ENCODE measurements at places on chromosomes 7 and 10.

GRCh38 chr7:1942243-1942940 lies 272.3 kb downstream of the ELFN1 start:
- no peak for DNase-seq

- DNase-seq, result no peak
Observed at GRCh38 chr7:80131675-80132435, 2.8 kb upstream of the GNAI1 start.

GRCh38 chr10:97372233-97372875 lies 28.8 kb downstream of the RRP12 start:
- no peak for DNase-seq

DNA sequence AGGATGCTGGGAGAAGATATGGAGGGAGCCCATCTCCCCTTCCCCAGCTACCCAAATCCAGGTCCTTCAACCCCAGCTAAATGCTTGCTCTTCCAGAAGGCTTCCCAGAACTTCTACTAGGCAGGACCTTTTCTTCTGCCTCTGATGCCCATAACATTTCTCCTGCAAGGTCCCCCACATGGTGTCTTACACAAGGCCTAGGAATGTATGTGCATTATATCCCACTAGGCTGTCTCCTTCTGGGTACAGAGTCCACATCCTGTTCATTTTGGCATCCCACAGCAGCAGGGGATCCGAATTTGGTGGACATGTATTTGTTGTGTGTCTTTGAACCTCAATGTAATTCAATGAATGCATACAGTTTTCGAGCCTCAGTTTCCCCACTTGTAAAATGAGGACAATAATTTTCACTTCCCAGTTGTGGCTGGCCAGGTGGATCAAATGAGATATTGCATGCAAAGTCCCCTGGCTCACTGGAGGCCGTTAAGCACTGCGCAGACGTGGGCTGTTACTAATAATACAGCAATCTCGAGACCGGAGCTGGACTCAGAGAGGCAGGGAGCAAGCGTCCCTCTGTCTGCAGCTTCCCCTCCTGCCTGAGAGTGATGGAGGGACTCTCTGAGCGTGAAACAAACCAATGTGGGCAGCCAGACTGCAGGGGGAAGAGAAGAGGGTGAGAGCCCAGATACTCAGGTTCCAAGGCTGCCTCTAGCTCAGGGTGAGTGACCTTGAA lies 18.6 kb upstream of the YWHAG start:
- DNase-seq, result no peak

DNA sequence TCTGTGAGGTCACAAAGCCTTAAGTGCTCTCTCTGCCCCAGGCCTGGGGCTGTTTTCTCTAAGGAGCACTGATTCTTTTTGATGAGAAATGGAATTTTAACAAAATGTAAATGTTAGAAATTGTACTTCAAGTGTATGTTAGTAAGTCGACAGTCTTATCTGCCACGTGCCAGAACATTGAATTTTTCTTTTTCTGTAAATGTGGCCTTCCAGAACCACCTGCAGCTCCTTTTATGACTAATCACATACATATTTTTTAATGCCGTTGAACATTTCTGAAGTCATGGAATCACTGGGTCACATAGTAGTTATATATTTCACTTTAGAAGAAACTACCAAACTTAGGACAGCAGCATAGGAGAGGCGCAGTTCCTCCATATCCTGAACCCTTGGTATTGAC lies 38.0 kb downstream of the UBE3C start:
- DNase-seq, result no peak

GRCh38 chr7:105688617-105689016 lies 107.3 kb upstream of the EFCAB10 start:
- no peak for DNase-seq

DNA sequence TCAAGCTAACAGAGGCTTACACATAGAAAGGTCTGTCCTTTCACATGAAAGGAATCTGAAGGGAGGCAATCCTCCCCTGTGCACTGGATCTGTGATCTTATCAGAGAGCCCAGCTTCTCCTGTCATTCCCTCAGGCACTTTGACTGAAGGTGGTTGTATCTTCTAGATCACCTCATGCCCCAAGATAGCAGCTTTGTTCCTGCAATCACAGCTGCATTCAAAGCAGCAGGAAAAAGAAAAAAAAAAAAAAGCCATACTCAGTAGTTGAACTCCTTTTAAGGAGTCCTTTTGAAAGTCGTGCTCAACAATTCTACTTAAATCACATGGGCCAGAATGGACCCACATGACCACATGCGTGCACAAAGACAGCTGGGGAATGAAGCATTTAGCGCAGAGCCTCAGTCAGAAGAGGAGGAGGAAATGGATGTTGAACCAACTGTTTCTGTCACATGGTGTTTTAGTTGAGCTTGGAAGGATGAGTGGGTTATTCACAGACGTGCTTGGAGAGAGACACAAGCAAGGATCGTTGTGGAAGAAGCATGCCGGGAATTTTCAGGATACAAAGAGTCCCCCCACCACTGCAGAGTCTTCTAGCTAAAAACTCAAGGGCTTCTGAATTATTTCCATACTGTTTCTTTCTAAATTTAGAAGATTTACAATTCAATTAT lies 13.0 kb upstream of the PFKP start:
- no peak for DNase-seq

DNA sequence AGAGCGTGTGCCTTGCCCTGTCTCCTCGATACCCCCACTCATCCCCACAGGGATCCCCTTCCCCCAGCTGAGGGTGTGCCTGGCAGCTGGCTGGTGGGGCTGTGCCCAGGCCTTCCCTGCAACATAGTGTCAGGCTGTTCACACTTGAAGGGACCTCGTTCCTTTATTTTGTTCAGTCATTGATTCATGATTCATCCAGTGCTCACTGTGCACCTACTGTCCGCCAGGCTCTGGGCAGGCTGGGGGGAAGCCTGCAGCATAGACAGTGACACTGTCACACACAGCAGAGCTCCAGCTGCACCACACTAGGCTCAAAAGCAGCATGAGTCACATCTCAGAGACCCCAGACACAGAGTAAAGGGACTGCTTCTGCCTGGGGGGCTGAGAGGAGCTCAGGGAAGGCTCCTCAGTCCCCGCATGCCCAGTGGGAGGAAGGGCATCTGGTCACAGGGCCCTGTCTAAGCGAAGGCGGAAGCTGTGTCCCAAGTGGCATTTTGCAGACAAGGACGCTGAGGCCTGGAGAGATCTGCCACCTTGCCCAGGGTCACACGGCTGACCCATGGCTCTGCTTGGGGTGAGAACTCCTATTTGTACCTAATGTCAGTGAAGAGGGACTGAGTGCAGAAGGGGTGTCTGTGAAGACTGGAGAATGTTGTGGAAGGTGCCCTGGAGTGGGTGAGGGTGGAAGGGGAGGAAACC lies 27.9 kb downstream of the CDH23 start:
- no peak for DNase-seq

DNA sequence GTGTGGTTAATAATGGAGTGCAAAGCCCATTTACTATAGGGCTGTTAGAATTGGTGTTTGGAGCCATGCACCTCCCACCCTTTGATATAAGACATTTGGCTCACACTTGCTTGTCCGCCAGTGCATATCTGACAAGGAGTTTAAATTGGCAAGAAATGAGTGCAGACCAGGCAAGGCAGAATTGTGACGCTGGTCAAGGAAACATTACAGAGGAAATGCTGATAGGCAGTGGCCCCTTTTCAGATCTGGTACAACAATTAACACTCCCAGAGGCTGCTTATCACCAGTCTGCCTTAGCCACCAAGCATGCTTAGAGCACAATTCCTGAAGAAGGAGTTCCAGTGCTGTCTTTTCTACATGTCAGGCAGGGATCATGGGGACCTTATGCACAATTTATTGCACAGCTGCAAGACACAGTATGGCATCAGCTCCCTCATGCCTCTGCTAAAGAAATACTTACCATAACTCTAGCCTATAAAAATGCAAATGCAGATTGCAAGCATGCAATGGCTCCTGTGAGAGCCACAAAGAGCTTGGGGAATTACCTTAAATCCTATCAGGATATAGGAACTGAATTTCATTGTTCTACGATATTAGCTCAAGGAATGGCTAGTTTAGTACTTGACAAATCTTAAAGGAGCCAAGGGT lies 35.2 kb downstream of the OR13A1 start:
- no peak for DNase-seq

GRCh38 chr7:48035967-48036478 lies 680 bp downstream of the C7orf57 start:
- no peak for DNase-seq

GRCh38 chr10:12186323-12186722 lies 9.4 kb downstream of the NUDT5 start:
- DNase-seq, result no peak

- DNase-seq, result no peak
Observed at GRCh38 chr7:43351683-43352082, 231.2 kb upstream of the STK17A start.

DNA sequence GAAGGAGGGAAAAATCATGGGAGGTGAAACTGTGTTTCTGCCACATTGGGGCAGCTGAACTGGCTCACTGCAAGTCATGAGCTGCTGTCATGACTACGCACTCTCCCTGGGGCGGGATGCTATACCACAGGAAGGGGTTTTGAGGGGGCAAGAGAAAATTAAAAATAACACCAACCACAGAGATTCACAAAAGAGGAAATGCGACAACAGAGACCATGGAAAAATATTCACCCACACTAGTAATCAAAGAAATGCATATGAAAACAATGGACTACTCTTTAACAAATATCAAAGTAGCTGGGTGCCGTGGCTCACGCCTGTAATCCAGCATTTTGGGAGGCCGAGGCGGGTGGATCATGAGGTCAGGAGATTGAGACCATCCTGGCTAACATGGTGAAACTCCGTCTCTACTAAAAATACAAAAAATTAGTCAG lies 65.2 kb upstream of the TM9SF3 start:
- peak; percentile 76 for DNase-seq

- no peak for DNase-seq
Observed at GRCh38 chr10:11153245-11153644, 135.6 kb downstream of the CELF2 start.

GRCh38 chr7:151706277-151707104 lies 170.4 kb downstream of the PRKAG2 start:
- DNase-seq, result no peak

- no peak for DNase-seq
Observed at GRCh38 chr10:29820890-29821461, 186.2 kb upstream of the SVIL start.

DNA sequence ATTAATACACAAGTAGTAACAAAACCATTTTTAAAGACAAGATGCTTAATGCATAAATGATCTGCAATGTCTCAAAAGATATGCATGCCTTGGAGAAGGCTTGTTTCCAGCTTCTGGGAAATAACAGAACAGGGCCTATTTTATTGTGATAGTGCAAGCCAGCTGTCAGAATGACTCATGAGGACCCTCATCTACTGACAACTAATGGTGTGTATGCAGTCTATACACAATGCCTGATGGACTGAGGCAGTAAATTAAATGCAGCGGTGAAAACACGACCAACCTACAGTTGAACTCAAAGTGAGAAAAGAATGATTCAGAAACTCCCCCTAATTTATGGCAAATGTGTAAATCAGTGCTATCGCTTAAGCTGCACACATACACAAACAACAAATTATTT lies 46.3 kb downstream of the VPS41 start:
- no peak for DNase-seq

- DNase-seq, result no peak
Observed at GRCh38 chr10:62426086-62426485, 51.9 kb downstream of the ZNF365 start.

DNA sequence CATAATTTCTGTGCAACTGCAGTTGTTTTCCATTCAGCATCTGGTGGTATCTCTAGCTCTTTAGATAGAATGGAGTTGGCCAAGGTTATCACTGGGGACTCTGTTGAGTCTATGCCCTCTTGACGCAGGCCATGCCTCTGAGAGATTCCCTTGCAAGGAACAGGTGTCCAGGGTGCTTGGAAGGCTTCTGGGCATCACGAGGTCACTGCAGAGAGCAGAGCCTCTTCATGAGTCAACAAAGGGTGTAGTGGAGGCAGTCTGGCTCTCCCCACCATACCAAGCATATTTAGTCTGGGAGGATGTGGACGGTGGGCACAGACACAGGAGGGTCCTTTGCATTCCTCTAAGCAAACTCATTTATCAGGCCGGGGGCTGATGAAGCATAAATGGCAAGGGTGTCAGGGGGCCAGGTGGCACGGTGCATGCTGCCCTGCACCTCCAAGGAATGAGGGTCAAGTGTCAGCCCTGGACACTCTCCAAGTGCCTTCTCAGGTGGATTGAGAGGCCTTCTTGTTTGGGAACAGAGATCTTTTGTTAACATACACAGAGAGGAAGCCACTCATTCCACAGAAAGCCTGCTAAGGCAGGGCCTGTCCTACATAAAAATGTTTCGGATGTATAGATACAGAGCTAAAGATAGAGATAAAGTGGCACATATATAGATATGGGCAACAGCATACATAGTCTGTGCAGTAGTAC lies 328.6 kb downstream of the INHBA start:
- DNase-seq, result no peak

DNA sequence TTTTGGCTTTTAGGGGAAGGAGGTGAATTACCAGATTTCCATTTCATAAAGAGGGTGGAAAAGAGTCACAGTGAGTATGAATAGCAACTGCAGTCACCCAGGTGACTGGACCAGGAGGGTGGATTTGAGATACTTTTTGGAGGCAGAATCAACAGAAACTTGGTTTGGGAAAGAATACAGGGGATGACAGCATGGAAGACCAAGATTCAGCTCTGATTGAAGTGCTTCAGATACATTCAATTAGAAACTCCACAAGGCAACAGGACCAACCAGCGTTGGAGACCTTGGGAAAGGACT lies 83.0 kb downstream of the SGMS1 start:
- no peak for DNase-seq

All from CD8-positive, alpha-beta memory T cell (primary cell).